ENCODE measurements at places on chromosomes 16 and 17.

- ATAC-seq: no peak
These were observed 312.1 kb downstream of the SOX9 start for GRCh38 chr17:72432881-72433280.

DNA sequence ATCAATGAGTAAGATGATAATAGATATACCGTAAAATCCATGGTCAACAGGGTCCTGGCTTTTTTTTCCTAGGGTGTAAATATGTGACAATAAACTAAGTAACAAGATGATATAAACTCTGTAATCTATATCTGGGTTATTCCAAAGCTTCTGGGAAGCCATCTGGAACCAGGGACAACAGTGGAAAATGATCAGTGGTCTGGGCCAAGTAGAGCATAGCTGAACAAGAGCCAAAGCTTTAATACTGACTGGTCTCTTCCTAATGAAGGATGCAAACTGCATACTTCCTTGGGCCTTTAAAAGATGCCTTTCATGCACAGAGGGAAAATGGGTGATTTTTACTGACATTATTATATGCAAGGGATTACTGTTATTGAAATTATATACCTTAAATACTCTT is 8.9 kb downstream of the CA10 start:
- ATAC-seq: no peak

DNA sequence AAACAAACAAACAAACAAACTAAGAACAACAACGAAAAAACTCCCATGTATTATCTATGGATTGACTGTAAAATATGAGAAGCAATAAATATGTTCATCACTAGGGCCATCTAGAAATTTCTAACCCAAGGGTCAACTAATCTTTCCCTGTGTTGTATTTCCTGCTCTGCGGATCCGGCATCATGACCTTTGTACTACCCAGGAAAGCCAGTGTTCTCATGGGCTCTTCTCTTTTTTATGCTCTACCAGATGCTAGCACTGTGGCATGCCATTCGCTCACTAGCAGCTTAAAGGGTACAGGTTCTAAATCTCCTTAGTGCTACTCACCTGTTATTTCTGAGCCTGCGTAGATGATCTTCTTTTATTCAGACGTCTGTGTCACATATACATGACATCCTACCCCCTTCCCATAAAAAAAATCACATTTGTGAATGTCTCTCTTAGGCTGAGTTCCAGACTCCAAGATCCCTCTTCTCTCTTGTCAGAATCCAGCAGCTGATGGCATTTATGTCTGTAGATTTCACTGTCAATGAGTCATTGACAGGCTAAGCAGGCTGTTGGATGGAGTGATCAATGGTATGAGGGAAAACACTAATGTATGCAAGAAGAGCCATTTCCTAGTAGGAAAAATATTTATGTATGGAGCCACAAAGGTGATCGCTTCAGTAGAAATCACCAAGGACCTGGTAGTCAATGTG is 100.0 kb downstream of the WWOX start:
- ATAC-seq: no peak

DNA sequence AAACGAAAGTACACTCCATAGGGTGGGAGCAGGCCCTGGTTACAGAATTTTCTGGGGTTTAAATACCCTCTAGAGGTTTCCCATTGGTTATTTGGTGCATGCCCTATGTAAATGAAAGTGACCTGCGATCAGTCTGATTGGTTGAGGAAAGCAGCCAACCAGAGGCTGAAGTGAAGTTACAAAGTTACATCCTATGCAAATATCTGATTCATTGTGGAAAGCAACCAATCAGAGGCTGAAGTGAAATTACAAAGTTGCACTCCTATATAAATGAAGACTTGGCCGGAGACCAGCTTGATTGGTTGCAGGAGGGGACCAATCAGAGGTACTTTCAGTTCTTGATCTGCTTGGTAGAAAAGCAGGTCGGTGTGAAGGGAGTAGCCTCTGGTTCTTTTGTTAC is 24.4 kb downstream of the NAA60 start:
- ATAC-seq: no peak

DNA sequence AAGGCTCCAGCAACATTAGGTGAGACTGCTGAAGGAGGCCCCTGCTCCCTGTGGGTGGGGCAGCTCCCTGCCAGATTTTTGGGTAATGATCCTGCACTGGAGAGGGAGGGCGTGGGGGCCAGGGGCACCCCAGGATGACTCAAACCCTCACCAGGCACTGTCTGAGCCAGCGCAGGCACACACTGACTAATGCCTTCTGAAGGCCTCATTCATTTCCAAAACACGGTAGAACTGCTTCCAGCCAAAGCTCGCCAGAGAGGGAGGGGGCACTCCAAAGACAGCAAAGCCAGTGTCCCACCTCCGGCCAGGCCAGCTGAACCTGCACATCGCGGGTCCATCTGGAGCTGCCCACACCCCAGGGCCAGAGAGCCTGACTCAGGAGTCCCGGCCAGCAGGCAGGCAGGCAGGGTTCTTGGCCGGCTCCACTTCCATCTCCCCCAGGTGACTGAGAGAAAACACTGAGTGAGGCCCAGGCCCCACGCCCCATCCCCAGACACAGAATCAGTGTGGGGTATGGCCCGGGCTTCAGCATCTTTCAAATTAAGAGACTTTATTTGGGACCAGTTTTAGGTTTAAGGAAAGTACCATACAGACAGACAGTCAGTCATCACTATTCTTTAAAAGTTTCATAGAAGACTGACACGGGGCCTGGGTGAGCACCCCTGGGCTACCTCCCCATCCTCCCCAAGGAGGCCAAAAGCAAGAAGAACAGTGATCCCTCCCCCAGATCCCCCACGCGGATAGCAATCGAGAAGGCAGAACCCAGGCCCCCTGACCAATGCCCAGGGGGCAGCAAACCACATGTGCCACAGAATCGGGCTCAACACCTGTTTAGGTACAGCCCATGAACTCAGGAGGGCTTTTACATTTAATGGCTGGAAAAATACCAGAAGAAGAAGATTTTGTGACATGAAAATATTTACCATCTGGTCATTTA is 2.3 kb downstream of the PIEZO1 start:
- ATAC-seq: peak; percentile 9

DNA sequence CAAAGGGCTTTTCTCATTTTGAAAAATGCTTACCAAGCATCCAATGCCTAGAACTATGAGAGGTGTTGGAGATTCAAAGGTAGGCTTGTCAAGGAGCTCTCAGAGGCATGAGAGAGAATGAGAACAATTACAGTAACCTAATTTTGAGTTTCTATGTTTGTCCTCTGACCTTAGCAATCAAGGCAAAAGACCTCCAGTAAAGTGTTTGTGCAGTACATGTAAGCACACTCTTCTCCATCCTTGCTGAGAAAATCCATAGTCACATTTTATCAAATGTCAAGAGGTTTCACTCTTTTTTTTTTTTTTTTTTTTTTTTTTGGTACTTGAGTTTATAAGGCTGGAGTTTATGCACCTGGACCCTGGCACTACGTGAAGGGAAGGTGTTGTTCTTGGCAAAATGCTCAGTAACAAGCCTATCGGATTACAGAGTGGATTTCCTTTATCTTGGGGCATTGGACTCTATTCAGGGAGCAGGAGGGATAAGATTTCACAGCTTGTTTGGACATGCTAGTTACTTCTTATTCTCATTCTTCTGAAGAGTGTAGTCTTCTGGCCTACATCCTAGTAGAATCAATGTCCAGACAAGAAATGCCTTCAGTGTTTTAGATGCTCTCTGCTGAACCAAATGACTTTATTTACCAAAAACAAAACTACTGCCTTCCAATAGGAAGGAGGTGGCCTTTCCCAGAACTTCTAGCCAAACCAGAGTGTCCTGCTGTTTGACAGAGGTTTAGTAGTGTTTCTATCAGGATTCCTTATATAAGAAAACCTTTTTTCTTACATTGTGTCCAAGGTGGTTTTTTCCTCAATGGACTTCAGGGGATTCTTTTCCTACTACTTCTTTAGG is 21.9 kb downstream of the KCNJ2 start:
- no peak for ATAC-seq

DNA sequence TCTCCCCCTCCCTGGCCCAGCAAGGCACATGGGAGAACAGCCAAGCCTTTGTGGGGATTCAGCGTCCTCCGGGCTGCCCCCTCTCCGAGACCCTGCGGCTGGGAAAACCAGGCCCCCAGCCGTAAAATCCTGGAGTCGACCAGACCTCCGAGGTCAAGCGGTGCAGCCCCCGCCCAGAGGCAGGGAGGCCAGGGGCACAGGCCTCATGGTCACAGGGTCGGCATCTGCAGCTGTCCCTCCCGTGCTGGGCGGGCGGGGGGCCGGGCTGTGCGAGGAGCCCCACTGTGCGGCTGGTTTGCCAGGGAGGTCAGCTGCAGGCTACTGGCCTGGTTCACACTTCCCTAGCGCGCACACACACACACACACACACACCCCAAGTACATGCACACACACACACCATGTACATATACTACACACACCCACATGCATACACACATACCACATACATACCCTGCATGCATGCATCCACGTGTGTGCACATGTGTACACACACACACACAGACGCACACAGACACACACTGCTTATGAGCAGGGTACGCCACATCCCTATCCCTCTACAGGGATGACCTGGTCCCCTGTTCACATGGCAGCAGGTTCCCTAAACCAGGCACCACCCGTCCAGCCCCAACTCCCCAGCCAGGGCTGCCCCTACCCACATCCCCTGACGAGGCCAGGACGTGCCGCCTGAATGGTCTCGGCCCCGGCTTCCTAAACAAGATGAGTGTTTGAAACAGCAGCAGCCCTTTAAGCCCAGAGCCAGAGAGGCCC is 108.9 kb upstream of the CIBAR2 start:
- ATAC-seq: no peak

- no peak for ATAC-seq
These were observed 176.7 kb downstream of the C16orf95 start for GRCh38 chr16:87140211-87141200.

DNA sequence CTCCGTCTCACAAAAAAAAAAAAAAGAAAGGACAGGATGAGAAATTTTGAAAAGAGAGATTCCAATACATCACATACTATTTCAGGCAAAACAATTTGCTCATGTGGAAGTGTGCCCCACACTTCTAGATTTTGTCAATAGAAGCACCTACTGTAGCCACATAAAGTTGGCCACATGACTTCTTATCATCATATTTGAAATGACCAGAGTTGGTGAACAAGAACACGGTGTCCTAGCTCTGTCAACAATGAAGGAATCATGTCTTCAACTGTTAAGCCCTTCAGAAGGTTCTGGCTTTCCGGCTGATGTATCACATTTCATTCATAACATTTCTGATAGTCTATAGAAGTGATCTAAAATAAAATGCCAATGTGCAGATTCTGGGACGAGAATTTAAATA is 534.5 kb downstream of the TMEM114 start:
- ATAC-seq: no peak

- ATAC-seq: no peak
These were observed 28.2 kb upstream of the CACNG1 start for GRCh38 chr17:67016039-67016762.

- no peak for ATAC-seq
These were observed 1.1 kb downstream of the EPOP start for GRCh38 chr17:38673707-38674013.

GRCh38 chr16:15507301-15507958 is 73.0 kb downstream of the BMERB1 start:
- ATAC-seq: no peak

- ATAC-seq: no peak
These were observed 30.5 kb upstream of the CACNG1 start for GRCh38 chr17:67013891-67014290.

DNA sequence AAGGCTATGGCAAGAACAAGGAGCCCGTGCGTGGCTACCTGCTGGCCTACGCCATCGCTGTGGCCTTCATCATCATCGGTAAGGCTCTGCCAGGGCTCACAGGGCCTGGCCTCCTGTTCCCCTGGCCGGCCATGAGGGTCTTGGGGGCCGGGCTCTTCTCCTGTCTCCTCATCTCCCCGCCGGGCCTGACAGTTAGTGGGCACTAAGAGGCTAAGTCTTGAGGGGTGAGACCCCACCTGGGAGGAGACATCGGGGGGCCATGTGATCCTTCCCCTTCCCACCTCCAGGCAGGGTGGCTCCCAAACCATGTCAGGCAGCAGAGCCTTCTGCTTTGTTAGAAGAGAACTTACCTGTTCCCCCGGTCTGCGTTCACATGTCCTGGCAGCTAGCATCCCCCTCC is 15.2 kb downstream of the SLC12A3 start:
- ATAC-seq: no peak

DNA sequence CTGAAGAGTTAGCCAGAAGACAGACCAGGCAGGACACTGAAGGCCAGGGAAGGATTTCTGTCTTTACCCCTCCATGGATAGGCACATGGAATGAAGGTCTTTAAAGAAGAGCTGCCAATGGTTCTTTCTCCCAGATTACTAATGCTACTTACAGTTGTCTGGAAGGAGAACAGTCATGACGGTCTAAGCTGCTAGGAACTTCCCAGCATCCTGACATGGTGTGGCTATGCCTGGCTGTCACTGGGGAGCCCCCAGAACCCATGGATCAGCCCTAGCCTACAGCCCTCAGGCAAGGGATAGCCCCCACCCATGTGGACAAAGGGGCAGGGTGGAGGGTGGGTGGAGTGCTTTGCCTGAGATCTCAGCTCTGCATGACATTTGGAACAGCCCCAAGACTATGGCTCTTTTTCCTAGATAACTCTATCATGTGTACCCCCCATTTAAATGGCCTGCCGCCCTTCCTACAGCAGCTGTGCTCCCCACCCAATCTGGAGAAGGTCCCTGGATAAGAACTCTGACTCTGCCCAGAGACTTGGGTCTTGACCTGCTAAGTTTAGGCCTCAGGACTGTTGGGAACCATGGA is 9.2 kb upstream of the KAT7 start:
- no peak for ATAC-seq

DNA sequence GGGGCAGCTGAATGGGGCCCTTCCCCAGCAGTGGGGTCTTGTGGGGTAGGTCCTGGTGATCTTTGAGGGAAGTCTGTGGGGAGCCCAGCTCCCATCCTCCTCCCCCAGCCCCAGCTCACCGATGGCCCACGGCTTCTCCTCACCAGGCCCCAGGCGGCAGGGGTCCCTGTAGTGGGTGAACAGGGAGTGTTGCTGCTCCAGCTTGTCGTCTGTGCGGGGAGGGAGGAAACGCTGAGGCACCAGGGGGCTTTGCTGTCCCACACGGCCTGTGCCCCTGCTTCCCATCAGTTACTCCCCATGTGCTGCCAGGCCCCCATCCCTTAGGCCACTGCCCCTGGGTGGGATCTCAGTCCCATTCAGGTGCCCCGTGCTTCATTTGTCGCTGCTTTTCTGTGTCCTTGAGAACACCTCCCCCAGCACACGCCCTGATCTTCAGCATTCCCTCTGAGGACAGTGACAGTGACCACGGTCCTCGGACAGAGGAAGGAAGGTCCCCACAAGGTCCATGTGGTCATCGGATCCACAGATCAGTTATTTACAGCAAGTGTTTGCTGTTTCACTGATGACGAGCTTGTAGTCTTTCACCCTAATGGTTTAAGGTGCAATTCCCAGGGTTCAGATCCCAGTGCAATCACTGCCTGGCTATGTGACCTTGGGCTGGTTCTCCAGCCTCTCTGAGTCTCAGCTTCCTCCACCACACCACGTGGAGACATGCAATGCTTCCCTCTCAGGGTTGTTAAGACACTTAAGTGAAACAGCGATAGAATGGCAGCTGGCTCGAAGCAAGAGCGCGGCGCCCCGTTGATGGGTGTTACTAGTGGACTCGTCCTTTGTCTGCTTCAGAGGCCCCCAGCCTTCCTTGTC is 53.1 kb downstream of the PRMT7 start:
- ATAC-seq: no peak

GRCh38 chr17:27565874-27566670 is 64.9 kb upstream of the LGALS9 start:
- peak; percentile 48 for ATAC-seq

All from stimulated activated memory B cell treated with anti-CD40 and anti-IgM and Interleukin-4, amounts not matched to agents 10 μg/mL and 1 μg/mL and 100 μg/mL, for 72 hours (primary cell).